COLO829 (cell line): ENCODE measurements at places on chromosomes 16 and 17.

- DNase-seq, result no peak
Observed at GRCh38 chr16:49652456-49653172, 203.3 kb downstream of the ZNF423 start.

- DNase-seq, result no peak
Observed at GRCh38 chr17:48100160-48100559, 1.1 kb downstream of the CBX1 start.

DNA sequence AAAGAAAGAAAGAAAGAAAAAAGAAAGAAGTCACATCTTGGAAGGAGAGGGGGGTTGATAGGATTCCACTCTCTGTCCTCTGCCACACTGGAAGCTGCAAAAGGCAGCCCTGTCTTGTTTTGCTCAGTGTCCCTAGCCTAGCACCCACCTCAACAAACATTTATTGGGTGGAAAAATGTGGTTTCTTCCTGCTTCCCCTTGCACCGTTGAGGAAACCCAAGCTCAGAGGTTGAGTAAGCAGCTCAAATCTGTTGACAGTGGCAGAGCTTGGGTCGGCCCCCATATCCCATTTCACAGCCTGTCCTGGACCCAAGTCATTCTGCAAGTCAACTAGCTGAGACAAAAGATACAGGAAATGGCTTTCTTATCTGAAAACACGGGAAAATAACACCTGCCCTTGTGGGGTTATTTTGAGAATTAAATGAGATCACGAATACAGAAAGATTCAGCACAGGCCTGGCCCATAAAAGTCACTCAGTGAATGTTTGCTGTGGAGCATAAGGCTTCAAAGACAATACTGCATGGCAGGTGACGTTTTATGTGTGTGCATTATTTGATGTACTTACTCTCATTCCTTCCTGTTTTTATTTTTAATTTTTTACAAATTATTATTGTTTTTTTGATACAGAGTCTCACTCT is 63.6 kb downstream of the SCNN1B start:
- no peak for DNase-seq

DNA sequence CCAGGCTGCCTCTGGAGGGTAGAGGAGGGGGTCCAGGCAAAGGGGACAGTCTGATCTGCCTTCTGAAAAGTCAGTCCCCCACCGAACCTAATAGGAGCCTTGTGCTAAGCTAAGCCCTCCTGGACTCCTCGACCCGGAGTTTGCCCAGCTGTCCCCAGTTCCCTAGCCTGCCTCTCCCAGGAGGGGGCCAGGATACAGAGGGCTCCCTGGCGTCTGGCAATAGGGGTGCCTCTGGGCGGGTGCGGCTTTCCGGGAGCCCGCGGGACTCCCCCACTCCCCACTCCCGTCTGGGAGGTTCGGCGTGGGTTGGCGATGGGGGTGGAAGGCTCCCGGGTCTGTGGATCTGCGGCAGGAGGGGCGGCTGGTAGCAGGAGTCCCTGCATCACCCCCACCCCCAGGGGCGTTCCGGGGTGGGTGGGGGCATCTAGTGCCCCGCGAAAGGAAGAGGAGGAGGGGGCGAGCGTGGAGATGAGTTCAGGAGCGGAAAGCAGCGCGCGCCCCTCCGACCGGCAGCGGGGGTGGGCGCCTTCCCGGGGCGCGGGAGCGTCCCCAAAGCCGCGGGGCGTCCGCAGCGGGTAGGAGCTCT is 1.2 kb downstream of the GSG1L start:
- no peak for DNase-seq

DNA sequence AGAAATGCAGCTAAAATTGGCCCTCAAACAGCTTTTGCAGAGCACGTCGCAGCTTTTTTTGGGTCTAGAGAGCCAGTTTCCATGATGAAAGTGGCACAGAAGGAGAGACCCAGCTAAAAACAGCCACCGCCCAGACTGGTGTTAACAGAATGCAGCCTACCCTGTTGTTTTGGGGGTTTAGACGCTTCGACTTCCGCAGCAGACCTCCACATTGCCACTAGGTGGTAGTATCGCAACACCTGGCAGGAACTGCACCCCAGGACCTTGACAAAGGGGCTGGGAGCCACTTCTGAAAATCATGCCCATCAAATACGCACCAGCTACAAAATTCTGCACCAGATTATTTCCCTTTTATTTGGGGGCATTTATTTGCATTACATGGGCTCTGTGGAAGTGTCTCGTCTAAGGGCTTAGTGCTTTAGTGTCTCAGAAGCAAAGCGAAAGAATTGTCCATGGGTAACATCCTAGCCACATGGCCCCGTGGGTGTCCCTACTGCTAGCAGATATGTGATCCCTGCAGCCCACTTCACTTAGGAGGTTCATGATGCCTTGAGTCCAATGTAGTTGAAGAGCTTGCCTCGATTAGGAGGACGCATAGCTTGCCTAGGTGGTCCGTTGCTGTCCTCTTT is 167.1 kb downstream of the HAPSTR1 start:
- DNase-seq, result peak; percentile 39

- no peak for DNase-seq
Observed at GRCh38 chr17:32100971-32101631, 41.2 kb upstream of the RHOT1 start.

DNA sequence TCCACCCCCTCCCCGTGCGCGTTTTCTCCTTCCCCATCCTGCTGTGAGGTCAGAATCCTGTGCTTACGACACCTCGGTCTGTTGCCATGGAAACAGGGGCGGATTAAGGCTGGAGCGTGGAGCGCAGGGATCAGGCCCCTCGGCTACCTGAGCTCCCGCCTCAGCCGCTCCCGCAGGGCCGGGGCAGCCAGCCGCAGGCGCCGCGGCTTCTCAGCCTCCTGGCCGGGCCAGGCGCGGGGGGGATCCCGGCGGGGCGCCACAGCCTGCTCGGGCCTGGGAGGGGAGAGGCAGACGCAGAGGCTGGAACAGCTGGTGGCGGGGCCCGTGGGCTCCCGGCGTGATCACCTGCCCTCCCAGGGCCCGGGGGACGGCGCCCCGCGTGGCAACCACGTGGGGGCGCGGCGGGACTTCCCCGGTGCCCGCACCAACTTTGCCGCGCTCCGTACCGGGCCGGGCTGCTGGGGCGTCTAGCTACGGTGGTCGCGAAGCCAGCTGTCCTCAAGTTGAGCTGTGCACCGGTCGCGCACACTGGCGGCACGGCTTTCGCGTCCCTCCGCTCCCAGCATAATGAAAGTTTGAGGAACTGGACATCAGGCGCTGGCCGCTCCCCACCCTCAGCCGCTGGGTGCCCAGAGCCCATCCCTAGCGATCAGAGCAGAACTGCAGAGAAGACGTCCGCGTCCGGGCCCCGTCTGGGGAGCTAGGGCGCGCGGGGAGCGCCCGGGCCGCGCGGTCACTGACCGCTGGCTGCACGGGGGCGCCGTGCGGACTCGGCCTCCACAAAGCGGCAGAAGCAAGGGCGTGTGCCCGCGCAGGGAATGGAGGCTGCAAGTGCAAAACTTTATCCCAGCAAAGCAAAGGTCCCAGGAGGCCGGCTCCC is 1.2 kb downstream of the RTN4RL1 start:
- DNase-seq, result no peak

- peak; percentile 93 for DNase-seq
Observed at GRCh38 chr17:57902800-57903759, 52.1 kb downstream of the CUEDC1 start.

- DNase-seq, result no peak
Observed at GRCh38 chr17:852349-852748, 70.2 kb downstream of the MRM3 start.

GRCh38 chr16:81004646-81005353 is 1.9 kb downstream of the CMC2 start:
- DNase-seq, result no peak

- no peak for DNase-seq
Observed at GRCh38 chr17:66934040-66934439, 30.5 kb upstream of the CACNG4 start.

GRCh38 chr16:85507342-85507741 is 105.8 kb upstream of the GSE1 start:
- DNase-seq, result no peak

DNA sequence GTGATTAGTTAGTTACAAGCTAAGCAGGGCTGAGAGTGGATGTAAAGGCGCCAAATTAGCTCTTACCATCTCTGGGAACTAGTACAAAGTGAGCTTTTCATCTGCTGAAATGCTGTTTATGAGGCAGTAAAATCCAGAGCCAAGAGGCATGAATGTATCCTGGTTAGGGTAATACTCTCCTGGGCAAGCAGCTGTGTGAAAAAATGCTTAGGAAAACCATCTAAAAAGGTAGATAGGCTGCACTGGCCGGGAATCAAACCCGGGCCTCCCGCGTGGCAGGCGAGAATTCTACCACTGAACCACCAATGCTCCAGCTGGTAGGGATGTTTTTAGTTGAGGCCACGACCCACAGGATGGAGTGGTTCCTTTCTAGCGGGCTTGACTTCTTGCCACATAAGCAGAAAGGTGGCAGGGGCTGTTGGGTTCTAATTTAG is 23.0 kb downstream of the VAC14 start:
- DNase-seq, result no peak

- DNase-seq, result no peak
Observed at GRCh38 chr16:11046382-11046931, 102.1 kb downstream of the CLEC16A start.

GRCh38 chr16:66575060-66575459 is 4.2 kb upstream of the CMTM2 start:
- no peak for DNase-seq

GRCh38 chr17:45123930-45124796 is 8.2 kb downstream of the PLCD3 start:
- DNase-seq, result peak; percentile 79
